H54 (cell line): ENCODE measurements at places on chromosomes 5 and 9.

GRCh38 chr5:119360905-119361593 is 5.2 kb downstream of the TNFAIP8 start:
- DNase-seq = no peak

- no peak for DNase-seq
Observed at GRCh38 chr9:31730398-31730797, 654.0 kb upstream of the ACO1 start.

DNA sequence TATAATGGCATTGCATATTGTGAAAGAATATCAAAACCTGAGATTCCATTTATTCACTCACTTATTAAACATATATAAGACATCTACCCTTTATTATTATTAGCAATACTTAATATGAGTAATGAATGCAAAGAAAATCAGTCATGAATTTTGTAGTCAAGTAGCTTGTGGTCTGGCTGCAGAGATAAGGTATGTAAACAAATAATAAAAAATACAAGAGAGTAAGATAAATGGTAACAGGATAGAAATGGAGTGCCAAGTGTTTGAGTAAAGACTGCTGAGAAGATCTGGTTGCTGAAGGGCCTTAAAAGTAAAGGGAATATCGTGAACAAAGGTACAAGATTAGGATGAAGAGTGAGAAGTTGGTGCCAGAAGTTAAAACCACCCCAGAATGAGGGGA is 18.4 kb downstream of the TRIM32 start:
- no peak for DNase-seq

- DNase-seq = no peak
Observed at GRCh38 chr9:77598524-77598923, 49.6 kb downstream of the GNA14 start.

GRCh38 chr5:163642904-163643303 is 137.5 kb downstream of the MAT2B start:
- no peak for DNase-seq

- no peak for DNase-seq
Observed at GRCh38 chr5:16673241-16674201, 56.7 kb upstream of the RETREG1 start.

GRCh38 chr9:33465596-33466564 is 7.8 kb downstream of the NOL6 start:
- DNase-seq = no peak

GRCh38 chr9:21027295-21027694 is 4.1 kb downstream of the HACD4 start:
- no peak for DNase-seq

GRCh38 chr9:83340451-83340850 is 197.8 kb downstream of the FRMD3 start:
- no peak for DNase-seq

DNA sequence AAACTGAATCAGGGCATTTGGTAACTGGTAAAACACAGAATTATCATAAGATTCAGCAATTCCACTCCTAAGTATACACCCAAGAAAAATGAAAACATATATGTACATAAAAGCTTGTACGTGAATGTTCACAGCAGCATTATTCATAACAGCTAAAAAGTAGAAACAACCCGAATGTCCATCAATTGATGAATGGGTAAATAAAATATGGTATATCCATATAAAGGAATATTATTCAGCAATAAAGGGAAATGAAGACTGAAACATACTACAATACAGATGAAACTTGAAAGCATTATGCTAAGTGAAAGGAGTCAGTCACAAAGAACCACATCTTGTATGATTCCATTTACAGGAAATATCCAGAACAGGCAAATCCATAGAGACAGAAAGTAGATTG is 65.5 kb downstream of the MPDZ start:
- DNase-seq = no peak

GRCh38 chr5:153654504-153655200 is 164.2 kb downstream of the GRIA1 start:
- no peak for DNase-seq

DNA sequence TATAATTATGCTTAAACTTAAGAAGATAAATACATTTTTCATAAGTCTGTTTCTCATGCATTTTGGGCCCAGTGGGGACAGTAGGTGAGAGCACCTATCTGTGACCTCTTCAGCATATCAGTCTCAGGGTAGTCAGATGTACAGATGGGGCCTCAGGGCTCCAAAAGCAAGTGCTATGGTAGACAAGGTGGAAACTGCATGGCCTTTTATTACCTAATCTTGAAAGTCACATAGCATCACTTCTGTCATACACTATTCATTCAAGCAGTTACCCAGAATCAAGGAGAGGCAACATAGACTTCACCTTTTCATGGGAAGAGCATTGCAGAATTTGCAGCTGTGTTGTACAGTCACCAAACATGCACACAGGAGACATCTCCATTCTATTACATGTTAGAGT is 94.8 kb downstream of the SV2C start:
- no peak for DNase-seq

DNA sequence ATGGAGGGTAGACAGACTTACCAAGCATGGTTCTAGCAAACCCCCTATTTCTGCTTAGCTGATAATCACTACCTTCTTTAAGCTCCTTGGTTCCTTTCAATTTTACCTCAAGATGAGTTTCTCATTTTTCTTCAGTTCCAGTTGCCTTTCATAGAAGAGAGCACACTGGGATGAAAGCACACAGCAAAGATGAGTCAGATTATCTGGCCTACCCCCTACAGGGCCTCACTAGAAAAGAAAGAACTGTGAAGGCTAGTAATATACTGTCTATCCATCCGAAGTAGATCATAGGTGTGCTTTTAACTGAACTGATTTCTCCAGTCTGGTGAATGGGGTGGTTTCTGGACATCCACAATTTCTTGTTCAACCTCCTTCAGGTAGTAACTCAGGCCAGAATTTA is 122.5 kb downstream of the TRPM3 start:
- peak; percentile 9 for DNase-seq

GRCh38 chr9:76352026-76352620 is 42.1 kb downstream of the RFK start:
- no peak for DNase-seq

DNA sequence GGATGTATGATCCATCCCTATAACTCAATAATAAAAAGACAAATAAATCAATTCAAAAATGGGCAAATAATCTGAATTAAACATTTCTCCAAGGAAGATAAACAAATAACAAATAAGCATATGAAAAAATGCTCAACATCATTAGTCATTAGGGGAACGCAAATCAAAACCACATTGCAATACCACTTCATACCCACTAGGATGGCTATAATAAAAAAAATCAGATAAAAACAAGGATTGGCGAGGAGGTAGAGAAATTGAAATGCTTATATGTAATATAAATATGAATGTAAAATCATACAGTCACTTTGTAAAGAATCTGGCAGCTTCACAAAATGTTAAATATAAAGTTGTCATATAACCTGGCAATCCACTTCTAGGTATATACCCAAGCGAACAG is 52.3 kb upstream of the TBCA start:
- DNase-seq = no peak

DNA sequence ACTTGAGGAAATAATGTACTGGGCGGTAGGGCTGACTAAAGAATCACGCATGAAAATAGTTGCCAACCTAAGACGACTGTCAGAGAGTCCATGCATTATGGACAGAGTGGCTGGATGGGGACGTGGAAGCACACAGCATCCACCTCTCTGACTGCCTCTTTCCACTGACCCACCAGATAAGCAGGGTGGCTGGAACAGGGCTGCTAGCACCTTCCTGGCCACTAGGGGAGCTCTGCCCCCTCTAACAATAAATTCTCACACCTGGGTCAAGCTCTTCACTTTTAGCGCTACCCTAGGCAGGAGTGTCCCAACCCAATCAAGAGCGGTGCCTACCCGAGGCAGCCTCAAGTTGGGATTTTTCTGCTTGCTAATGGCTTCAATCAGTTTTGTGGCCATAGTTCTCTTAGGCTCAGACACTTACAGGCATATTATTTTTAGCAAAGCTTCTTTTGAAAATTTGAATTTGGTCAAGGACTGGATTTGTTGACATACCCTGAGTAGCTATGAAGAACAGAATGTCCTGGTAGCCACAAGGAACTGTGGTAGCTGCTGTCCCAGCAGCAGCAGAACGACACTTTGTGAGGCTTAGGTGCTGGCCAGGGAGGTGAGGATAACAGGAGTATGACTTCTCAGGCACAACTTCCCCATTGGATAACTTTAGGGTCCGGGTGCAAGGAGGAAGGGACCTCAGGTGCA is 6.9 kb upstream of the TPM2 start:
- peak; percentile 30 for DNase-seq

GRCh38 chr5:68137511-68138140 is 77.9 kb upstream of the PIK3R1 start:
- no peak for DNase-seq

GRCh38 chr5:146084376-146084775 is 21.0 kb downstream of the PLAC8L1 start:
- no peak for DNase-seq

DNA sequence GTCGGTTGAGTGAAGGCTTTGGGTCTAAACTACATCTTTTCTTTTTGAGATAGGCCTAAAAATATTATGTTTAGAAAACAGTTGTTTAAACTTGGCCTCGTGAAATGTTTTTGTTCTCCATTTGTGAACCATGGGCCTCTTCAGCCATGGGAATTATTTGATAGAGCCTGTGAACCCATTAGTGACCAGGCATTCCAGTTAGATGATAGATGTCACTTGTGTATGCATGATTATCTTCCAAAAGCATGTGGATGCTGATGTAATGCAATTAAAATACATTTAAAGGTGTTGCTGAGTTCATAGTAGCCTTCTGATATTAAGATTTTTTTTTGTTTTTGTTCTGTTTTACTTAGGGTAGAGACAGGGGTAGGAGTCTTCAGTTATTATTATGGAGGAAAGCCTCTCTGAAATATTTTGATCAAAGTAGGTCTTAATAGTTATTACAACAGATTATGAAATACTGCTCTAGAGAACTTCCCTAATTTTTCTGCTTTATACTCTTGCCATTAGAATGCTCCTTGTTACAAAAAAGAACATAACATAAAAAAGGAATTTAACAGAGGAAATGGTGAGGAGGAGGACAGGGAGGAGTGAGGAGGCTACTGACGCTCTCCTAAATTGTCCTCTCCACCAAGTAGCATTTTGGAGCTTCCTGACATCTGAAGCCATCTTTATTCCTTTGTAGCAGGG is 32.9 kb downstream of the CPEB4 start:
- no peak for DNase-seq

DNA sequence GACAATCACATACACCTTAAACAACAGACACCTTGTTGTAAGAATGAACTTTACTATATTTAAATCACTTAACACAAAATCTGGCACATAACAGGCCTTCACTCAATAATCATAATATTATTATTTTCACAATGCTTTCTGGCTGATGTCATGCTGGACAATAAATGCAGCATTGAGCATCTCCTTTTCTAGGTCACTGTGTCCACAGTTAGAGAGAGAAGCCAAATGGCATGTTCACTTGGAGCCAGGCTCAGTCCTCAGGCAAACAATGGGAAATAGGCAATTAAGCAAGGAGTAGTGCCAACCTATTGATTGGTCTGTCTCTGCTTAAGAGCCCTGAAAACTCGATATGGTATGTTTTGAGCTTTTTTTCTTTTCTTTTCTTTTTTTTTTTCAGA is 50.6 kb upstream of the KLF4 start:
- DNase-seq = no peak

GRCh38 chr9:128288273-128289004 is 12.4 kb downstream of the SWI5 start:
- DNase-seq = no peak

DNA sequence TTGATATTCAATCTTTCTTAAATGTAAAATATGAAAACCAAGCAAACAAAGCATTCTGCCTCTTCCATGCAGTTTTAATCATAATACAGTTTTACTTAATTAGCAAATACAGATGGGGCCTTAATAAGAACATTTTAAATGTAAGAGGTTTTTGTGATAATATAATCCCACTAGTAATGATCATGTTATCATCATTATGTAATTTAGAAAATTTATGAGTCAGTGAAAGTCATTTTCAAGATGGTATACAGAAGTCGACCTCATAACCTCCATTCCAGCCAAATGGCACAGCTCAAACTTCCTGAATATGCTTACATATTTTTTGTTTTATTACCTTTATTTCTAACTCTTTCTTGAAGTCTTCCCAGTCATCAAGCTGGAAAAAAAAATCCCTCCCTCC is 102.2 kb upstream of the GNA14 start:
- DNase-seq = no peak

DNA sequence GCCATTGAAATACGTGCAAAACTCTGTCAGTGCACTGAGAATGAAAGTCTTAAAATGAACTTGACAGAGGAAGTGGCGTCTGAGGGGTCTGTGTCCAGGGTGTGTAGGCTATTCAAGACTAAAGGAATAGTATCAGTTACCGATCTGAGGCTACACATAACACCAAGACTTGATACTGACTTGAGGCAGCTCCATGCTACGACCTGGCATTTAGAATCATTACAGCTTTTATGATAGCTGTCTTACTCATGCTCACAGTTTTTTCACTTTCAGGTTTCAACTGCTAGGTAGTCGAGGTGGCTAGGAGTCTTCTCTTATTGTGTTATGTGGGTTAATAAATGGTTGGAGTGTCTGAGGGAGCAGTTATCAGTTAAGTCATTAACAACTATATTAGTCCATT is 92.8 kb upstream of the SLCO6A1 start:
- DNase-seq = no peak

GRCh38 chr5:133866160-133866902 is 102.1 kb downstream of the C5orf15 start:
- no peak for DNase-seq

DNA sequence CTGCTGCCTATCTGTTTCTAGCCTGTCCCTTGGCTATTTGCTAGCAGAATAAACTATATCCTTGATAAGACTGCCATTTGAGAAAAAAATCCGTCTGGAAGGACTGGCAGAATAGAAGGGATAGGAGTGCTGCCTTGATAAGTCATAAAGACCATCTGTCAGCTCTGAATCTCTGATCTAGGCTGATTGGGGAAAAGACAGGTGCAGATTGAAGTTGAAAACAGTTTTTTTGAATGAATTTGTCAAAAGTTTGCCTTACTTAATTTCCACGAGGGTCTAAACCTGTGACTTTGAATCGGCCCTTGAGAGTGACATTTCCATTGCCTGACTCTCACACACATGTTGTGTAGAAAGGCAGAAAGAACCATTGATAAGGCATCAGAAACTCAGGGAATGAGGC is 218.6 kb downstream of the MAN2A1 start:
- DNase-seq = no peak

DNA sequence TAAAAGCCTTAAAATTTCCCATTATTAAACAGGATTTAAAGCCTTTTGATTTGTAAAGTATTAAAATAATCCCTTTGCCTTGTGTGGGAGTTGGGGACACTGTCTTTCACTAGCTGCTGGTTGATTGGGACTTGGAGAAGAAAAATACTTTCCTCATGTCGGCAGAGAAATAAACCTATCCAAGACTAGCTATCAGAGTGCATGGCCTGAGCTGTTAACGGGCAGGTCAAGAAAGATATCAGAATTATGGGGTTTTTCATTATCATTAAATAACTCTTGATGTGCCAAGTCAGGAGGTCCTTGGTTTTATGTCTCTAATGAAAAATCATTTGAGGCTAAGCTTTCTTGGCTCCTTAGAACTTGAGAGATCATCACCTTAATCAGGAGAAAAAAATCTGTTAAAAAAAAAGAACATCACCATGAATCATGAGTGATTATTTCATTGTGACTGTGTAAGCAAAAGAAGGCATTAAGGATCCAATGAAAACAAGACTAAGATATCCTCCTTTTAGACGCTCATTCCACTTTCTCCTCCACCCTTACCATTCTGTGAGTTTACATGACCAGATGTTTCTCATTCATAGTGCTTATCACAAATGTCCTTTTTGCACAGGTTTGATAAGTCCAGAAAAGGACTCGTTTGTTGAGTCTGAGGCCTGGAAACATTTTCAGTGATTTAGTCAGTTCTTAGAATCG is 140.4 kb upstream of the EGFLAM start:
- DNase-seq = no peak
